GM20000 (cell line): ENCODE measurements at places on chromosomes 4 and X.

- no peak for DNase-seq
Measured at GRCh38 chr4:1211371-1211770, 37.6 kb downstream of the CTBP1 start.

DNA sequence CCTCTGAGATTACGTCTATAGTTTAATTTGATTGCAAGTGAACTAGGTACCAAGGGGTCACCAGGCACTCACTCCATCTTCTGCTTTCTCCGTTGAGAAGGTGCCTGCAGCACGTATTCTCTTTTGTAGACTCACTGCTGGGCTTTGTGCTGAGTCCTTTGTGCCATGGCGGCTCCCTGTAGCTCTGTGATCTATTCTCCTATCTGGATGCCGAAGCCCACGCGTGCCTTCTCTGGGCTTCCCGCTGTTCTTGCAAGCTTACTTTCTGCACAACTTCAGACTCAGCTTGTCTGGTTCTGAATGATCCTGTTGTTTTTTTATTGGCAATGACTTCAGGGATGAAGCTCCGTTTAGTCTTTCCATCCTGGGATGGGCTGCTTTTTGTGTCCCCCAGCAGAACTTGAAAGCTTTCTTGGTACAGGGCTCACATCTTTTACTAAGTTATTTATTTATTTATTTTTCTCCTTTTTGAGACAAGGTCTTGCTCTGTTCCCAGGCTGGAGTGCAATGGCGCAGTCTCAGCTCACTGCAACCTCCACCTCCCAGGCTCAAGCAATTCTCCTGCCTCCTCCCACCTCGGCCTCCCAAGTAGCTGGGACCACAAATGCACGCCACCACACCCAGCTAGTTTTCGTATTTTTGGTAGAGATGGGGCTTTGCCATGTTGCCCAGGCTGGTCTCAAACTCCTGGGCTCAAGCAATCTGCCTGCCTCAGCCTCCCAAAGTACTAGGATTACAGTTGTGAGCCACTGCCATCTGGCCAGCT lies 100.9 kb upstream of the NKX1-1 start:
- DNase-seq = no peak

- DNase-seq = no peak
Measured at GRCh38 chr4:19026281-19026680, 1004.7 kb upstream of the LCORL start.

GRCh38 chrX:95629737-95630136 lies 1054.9 kb upstream of the DIAPH2 start:
- DNase-seq = no peak

DNA sequence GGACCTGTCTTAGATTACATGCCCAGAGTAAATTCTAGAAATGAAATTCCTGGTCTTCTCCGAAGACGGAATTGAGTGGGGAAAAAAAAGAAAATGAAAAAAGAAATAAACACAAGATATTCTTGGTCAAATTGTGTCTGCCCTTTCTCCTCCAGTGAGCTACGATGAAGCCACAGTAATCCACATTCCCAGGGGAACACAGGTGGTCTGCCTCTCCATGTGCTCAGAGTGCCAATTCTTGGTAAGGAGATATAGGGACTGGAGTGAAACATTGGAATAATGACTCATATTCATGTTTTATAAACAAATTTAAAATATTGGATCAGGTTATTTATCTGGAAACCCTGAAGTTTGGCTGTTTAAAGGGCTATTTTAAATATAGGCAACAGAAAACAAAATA lies 54.2 kb upstream of the MGST2 start:
- no peak for DNase-seq

DNA sequence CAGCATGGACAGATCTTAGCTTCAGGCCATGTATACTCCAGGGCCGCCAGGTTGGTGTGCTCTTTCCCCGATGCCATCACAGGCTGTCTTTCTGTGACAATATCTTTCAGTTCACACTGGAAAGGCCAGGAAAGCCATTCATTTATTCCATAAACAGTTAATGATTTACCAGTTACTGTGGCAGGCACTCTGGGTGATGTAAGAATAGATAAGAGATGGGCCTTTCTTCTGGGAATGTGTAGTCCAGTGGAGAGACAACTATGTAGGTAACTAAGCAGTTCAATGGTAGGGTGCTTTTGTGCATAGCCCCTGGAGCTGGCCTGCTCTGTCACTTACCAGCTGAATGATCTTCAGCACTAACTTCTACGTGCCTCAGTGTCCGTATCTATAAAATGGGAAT lies 46.3 kb upstream of the LEF1 start:
- no peak for DNase-seq

DNA sequence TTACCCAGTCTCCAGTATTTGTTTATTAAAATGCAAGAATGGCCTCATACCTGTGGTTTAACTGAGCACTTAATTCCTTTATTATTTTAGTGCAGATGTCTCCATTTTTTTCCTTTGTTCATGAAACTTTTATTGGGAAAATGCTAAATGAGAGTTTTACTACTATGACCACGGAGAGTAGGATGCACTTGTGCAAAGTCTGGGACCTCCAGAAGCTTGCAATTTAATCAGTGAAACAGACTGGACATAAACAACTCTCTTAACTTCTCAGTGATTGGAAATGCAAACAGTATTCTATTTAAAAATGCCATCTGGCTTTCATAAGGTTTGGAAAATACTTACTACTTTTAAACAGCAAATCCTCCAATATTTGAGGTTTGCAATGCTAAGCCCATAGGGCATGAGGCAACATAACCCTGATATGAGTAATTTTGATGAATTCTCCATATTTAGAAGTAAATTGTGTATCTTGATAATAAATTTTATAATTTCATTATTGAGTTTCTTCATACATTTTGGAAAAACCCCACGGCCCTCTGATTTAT lies 718.7 kb upstream of the MAGEB2 start:
- no peak for DNase-seq

GRCh38 chrX:105502336-105502735 lies 281.8 kb upstream of the TEX13A start:
- no peak for DNase-seq

- no peak for DNase-seq
Measured at GRCh38 chr4:121554382-121554781, 142.4 kb downstream of the ANXA5 start.

DNA sequence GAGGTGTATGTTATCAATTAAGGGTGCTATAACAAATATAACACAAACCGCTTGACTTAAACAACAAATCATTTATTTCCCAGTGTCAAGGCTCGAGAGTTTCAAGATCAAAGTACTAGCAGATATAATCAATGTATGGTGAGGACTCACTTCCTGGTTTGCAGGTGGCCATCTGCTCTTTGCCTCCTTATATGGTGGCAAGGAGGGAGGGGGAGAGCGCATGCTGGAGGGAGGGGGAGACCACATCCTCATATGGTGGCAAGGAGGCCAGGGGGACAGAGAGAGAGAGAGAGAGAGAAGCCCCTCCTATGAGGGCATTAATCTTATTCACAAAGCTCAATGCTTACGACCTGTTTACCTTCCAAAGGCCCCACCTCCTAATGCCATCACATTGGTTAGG lies 372.3 kb upstream of the SPOCK3 start:
- DNase-seq = no peak

DNA sequence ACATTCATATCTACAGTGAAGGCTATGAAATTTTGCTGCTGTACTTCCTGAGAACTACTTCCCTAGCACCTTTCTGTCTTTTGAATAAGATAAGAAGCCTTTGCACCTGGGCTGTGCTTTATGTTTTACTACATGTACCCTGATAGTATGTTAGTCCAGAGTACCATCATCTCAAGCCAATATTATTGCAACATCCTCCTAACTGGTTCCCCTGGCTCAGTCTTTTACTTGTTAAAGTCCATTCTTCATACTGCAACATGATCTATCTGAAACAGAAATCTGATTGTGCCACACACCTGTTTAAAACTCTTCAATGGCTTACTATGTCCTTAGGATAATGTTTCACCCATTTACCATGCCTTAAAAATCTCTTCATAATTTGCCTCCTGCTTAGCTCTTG lies 102.3 kb downstream of the AGTR2 start:
- no peak for DNase-seq

GRCh38 chrX:79139446-79139845 lies 5.0 kb upstream of the GPR174 start:
- no peak for DNase-seq

DNA sequence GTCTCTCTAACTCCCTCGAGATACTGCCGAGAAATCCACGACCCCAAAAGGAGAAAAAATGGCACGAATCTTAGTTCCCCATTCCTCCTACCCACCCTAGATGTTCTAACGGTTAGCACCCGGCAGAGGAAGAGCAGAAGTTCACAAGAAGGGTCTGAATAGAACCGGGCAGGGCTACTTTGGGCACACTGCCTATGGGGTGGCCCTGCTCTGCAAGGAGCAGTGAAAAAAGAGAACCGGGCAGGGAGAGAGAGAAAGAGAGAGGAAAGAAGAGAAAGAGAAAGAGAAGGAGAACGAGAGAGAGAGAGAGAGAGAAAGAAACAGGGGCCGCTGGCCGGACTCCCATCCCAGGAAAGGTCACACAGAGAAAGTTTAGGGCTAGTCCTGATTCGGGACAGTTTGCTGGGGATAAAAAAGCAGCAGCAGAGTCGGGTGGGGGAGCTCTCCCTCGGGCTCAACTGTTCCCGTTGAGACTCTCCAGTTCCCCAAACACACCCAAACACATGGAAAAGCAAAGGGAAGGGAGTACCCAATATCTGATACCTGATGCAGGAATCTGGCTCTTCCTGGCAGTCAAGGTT lies 468 bp downstream of the GLA start:
- no peak for DNase-seq

DNA sequence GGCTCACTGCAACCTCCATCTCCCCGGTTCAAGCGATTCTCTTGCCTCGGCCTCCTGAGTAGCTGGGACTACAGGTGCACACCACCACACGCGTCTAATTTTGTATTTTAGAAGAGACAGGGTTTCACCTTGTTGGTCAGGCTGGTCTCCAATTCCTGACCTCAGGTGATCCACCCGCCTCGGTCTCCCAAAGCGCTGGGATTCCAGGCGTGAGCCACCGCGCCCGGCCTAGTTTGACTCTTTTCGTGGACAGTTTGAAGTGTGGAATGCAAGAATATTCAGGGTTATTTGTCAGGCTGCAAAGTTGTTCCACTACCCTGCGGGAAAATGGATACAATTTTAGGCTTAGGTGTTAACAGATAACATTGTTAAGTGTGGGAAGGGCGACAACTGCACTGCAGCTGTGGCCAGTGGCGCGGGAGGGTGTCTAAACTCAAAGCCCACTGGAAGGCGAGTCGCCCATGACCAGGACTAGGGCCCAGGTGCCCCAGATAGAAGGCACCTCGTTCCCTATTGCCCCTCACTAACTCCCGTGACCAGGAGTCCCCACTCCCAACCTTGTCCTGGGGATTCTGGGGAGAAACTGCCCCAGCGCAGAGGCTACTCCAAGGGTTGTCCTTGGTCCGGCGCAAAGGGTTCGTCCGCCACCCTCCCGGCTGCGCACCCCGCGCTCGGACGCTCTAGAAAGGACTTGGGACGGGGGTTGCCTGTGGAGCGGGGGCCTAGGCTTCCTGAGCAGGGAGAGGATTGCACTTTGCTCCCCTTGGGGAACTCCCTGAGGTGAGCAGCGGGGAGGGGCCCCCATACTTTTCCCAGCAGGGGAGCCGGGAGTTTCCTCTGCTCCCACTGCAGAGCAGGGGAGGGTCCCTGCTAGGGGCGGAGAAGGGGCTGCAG lies 1.1 kb upstream of the CD99 start:
- DNase-seq = peak; percentile 46

GRCh38 chr4:151942971-151943370 lies 182.2 kb upstream of the GATB start:
- no peak for DNase-seq

DNA sequence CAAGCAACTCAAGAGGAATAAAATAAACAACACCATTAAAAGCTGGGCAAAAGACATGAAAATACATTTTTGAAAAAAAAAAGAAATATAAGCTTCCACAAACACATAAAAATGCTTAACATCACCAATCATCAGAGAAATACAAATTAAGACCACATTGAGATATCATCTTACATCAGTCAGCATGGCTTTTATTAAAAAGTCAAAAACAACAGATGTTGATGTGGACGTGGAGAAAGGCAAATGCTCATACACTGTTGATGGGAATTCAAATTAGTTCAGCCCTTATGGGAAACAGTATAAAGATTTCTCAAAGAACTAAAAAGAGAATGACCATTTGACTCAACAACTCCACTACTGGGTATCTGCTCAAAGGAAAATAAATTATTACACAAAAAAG lies 59.6 kb downstream of the STK32B start:
- DNase-seq = no peak

DNA sequence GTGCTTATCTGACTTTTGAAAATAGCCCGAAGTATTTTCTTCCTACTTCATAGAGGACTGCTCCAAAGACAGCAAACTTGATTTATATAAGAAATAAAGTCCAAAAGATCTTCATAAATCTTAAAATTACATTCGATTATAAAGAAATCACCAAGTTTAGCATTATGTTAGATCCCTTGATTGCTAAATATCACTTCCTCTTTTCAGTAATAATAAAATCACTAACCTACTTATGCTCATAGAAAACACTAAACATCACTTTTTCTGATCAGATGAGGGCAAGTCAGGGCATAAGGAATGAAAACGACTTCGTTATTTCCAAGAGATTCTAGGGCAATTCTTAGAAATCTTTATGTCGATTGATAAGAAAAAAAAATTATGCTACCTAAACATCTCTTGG lies 32.0 kb downstream of the DYNLT3 start:
- DNase-seq = no peak

DNA sequence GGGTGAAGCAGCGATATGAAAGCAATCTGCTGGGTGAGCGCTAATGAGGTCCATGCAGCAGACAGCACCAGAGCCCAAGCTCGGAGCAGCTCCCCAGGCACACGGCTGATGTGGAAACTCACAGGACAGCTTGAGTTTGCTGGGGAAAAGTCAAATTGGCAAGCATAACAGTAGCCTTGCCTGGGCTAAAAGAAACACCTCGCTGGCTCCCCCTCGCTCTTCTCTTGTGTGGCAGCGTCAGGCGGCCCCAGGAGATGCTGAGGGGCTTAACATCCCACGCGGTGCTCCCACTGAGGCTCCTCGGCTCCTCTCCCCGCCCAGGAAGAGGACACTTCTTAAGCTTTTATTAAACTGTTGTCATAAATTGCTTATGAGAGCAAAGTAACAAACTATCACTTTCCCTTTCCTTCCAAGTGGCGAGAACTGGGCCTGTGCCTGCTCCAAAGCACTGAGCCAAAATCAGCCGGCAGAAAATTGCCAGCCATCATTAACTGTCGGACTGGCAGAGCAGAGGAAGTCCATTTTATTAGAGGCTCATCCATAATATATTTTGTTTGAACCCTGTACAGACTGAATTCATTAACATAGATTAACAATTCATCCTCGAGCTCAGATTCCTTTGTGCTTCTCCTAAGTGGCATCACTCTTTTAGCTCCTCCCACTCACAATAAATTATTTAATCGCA lies 111.4 kb downstream of the TSPAN5 start:
- DNase-seq = no peak
